NCI-H1092 (cell line): ENCODE measurements at places on chromosomes 12 and 14.

DNA sequence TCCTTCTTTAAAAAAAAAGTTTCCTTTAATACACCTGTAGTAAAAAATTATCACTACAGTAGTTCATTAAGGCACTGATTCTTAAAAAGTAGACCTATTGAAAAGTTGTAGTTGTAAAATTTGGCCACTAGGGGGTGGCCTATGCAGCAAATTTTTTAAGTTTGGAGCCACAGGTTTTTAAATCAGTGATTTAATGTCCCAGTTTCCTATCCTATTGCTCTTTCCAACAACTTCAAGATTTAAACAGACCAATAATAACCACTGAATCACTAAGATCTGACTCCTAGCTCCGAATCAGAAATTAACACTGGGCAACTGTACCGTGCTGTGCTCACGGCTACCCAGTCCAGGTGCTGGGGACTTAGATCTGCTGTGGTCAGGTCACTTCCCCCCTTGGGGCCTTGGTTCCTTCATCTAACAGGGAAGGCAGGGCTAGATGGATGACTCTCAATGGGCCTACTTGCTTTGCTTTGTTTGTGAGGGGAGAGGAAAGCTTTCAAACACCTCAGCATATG, 279.3 kb downstream of the MED13L start:
- DNase-seq = no peak

DNA sequence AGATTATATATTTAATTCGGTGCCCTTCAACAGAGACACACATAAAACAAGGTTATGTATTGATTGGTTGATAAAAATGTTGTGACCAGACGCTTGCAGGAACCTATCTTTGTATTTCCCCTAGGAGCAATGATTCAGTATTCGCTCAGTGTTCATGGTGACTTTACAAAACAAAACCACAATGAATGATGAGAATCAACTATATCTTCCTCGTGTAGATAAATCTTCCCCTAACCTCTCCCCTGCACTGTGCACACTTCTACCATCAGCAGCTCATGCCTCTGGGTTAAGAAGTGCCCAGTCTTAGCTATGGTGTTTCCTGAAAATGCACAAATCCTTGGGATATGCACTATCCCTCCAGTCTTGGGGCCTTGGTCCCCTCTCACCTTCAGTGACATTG, 16.3 kb downstream of the RIN3 start:
- no peak for DNase-seq

- no peak for DNase-seq
These were observed 498.4 kb downstream of the RMST start for GRCh38 chr12:97960741-97961608.

DNA sequence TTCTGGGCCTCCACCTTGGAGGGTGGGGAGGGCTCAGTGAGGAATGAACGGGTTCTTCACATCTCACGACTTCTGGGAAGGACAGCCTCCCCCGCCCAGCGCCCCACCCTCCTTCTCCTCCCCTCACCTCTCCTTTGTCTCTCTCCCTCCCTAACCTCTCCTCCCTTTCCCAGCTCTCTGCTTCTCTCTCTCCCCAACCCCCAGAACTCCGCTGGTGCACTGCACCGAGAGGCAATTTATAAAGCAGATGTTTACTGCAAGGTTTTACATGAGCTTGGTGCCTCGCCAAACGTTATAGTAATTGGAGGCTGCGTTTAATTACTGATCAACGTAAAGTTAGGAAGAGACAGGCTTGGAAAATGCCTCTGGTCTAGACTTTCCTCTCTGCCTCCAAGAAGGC, 42.9 kb upstream of the FAM222A start:
- no peak for DNase-seq

DNA sequence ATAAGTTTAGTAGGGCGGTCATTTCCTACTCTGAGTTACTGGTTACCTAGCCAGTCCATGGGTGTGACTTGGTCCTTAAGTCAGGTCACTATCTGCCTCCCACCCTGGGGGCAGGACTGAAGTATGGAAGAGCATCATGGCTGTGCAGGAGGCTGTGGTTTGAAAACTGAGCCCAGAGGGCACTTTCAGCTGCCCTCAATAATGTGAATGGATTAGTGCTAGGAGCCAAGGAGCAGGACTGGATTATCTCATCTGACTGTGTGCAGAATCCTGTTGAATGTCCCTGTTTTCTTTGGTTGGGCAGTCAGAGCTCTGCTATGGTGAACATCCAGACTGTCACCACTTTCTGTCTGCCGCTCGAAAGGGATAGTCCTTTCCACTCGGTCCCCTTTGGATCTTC, 1.6 kb downstream of the ATXN7L3B start:
- DNase-seq = no peak

GRCh38 chr12:89350630-89351488, 1.4 kb downstream of the DUSP6 start:
- DNase-seq = no peak

DNA sequence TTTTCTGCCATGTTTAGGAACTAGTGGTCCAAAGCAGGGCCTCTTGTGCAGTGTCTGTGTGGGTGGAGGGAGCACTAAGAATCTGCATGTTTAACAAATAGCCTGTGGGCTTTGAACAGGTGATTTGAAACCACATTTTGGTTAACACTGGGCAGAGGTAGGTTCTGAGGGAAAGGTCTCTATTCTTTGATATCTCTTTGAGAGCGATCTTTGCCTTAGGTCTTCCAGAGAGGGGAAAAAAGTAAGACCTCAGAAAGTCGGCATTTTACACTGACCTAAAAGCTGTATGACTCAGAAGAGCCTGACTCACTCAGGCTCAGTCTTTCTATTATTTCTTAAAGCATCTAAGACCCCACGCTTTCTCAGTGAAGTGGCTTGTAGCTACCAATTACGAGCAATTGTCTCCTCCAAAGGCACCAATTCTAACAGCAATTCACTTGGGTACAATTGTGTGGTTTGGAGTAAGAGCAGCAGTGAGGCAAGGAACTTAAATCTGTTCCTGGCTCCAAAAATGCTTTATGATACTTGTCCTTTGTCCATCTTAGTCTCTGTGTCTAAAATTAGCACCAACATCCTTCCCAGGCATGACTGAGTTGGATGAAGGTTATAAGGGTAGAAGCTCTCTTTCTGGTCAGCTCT, 8.8 kb downstream of the EIF2B2 start:
- no peak for DNase-seq

GRCh38 chr14:65501328-65501727, 88.8 kb downstream of the FUT8 start:
- no peak for DNase-seq

GRCh38 chr14:101600891-101601605, 39.8 kb downstream of the DIO3 start:
- DNase-seq = no peak

- DNase-seq = no peak
These were observed 379.9 kb upstream of the DCN start for GRCh38 chr12:91562476-91562875.

- no peak for DNase-seq
These were observed 3.9 kb downstream of the SAMD4A start for GRCh38 chr14:54570631-54571415.

- DNase-seq = no peak
These were observed 436 bp downstream of the ASB2 start for GRCh38 chr14:93975791-93976476.

DNA sequence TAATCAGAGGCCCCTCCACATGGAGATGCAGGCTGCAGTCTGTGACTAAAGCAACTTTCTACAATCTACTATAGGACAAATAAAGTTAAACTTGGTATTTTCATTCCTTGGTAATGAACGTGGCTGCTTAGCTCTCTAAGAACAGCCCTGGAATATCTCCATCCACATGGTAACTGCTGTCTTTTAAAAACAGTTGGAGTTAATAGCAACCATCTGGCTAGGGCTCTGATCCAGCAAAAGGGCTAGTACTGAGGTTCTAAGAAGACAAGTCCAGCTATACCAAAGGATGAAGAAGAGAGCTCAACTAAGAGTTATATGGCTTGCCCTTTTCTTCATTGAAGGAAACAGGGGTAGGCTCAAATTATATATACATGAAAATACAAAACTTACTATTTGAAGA, 920.1 kb downstream of the FLRT2 start:
- no peak for DNase-seq

DNA sequence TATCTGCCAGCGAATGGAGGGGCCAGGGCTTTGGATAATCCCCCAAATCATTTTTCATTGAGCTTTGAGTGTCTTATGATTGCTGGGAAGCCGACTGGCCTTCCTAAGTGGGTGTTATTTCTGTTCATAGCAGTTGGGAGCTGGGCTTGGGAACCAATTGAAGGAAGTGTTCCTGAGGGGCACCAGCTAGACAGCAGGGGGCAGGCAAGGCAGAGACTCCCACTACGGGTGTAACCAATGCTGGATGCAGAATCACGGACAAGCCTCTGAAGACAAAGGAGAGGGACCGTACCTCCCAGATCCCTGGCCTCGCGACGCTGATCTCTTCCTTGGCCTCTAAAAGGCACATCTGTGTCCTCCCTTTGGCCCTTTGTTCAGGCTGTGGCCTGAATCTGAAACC, 149.0 kb upstream of the PRMT8 start:
- peak; percentile 96 for DNase-seq

GRCh38 chr12:4447151-4447550, 1.5 kb upstream of the FGF6 start:
- DNase-seq = no peak

- no peak for DNase-seq
These were observed 50.9 kb downstream of the BTBD7 start for GRCh38 chr14:93281937-93282336.

DNA sequence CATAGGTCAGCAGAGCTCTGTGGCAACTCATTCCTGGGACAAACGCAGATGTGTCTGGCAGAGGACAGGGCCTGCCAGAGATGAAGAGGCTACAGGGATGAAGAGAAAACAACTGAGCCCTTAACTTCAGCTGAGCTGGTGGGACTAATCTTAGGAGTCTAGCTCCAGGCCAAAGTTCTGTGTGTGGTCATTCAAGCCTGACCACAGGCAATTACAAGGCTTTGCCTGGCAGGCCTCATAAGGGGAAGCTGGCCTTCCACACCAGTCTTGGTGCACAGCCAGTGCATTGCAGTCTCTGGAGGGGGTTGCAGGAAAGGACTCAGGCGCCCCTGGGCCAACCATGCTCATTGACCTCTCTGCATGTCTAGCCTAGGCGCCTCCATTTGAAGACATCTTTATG, 127.6 kb upstream of the DAAM1 start:
- DNase-seq = no peak

DNA sequence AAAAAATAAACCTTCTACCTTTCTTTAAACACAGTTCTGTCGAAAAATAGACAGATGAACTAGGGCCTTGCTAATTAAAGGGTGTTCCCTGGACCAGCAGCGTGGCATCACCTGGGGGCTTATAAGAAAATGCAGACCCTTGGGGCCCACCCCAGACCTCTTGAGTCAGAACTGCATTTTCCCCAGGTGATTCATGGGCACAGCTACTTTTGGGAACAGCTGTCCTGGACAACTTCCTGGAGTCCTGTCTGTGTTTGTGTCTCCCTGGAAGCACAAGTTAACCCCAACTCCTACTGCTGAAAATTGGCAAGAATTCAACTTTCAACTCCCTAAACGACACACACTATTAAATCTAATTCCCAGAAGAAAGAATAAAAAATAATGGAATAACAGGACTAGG, 17.8 kb downstream of the FBLN5 start:
- no peak for DNase-seq

- peak; percentile 90 for DNase-seq
These were observed 39.1 kb downstream of the CORO1C start for GRCh38 chr12:108691998-108692808.

- no peak for DNase-seq
These were observed 11.6 kb downstream of the RASSF8 start for GRCh38 chr12:25970082-25970481.

DNA sequence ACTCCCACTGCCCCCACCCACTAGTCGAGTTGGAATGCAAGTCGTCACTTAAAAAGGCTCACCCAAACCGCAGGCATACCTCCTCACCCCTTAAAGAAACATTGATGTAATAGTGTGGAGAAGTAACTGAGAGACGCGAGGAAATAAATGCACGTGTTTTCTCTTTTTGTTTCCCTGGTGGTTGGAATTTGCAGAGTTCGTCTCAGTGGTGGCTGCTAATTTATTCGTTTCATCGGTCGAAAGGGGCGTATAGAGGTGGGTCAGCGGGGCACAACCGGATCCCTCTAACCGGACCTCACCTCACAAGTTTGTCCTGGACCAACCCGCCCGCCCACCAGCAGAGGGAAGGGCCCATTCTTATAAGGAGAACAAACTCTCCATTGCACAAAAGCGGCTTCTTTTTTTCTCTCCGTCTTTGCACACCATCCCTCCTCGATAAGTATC, 5.0 kb upstream of the NPAS3 start:
- DNase-seq = no peak

DNA sequence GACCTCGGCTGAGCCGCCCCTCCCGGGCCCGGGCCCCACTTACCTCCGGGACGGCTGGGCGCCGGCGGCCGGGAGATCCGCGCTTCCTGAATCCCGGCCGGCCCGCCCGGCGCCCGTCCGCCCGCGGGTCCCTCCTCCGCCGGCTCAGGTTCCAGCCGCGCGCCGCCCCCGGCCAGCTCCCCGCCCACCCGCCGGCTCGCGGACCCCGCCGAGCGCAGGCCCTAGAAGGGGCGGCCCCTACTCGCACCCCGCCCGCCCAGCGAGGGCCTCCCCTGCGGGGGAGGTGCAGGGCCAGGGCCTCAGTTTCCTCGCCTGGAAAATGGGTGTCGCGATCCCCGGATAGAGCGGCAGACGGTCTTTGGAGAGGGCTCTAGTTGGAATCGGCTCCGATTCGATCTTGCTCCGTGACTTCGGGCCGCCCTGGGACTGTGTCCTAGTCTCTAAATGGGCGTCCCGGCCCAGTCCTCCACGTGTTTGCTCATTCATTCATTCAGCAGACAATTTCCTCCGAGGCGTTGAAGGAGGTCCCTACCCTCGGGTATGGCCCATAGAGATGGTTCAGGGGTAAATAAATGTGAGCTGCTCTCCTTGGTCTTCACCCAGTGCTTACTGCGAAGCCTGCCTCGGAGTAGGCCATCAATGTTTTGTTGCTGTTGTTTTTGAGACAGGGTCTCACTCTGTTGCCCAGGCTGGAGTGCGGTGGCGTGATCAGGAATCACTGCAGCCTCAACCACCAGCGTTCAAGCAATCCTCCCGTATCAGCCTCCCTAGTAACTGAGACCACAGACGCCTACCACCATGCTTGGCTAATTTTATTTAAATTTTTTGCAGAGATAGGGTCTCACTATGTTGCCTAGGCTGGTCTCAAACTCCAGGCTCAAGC, at the start of gene TRPV4:
Gene TRPV4, minus strand, starts transcription at position 92 of the 883 bp plus-strand sequence. CDS start 18,602 bp downstream, outside the sequence.
- DNase-seq = no peak
